B cell (primary cell): ENCODE measurements at places on chromosomes 7 and 10.

GRCh38 chr10:51367127-51367526 lies 292.8 kb downstream of the PRKG1 start:
- DNase-seq: no peak

DNA sequence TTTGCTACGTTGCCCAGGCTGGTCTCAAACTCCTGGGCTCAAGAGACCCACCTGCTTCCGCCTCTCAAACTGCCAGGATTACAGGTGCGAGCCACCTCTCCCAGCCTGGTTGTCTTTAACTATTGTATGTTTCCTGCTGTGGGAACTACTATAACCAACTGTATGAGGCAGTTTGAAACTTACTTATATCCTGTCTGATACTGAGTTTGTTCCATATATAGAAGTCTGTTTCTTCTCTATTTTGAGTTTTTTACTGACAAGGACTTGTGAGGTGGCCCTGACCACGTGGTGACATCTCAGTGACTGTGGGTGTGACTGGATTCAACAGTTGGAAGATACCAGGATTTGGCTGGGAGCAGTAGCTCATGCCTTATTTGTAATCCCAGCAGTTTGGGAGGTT lies 14.2 kb downstream of the FBH1 start:
- no peak for DNase-seq

DNA sequence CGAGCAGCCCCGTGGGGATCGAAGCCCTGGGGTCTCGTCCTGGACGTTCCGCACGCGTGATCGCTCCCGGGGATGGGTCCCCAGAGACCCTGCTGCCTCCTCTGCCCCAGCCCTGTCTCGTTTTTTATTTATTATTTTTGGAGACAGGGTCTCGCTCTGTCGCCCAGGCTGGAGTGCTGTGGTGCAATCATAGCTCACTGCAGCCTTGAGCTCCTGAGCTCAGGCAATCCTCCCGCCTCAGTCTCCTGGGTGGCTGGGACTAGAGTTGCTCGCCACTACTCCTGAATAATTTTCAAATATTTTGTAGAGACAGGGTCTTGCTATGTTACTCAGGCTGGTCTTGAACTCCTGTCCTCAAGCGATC lies 319 bp upstream of the STX1A start:
- DNase-seq: no peak

DNA sequence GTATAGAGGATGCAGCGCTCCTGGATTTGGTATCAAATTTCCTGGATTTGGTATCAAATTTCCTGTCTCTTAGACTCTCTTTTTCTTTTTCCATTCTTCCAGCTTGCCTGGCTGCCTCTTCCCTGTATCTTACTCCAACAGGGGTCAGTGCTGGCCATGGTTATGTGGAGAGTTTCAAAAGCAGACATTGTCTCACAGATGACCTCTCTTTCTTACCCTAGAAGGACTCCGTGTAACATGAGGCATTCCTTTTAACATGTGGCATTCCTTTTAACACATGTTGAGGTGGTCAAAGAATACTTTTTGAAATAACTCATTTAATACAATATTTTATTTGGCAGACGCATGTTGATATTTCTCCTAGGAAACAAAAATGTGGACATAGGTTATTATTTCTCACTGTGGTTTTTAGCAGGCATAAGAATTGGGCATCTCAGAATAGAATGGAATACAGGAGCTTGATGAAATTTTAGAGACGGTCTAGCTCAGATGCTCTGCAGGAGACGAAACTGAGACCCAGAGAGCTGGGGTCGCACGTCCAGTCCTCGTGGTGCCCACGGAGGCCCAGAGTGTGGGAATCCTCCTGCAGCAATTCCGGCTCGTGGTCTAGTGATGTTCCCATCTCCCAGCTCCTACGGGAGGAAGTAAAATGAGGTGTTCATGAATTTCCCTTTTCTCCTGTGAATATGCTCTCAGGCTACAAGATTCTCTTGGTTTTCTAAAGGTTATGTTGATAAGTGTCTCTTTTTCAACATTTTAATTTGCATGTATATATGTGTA lies 59.6 kb upstream of the PITRM1 start:
- DNase-seq: no peak

GRCh38 chr10:124894569-124895215 lies 47.2 kb upstream of the ZRANB1 start:
- no peak for DNase-seq

- peak; percentile 58 for DNase-seq
Observed at GRCh38 chr7:128831178-128831993, 1.2 kb downstream of the FLNC start.

- no peak for DNase-seq
Observed at GRCh38 chr7:108067844-108068243, 62.3 kb downstream of the LAMB4 start.

DNA sequence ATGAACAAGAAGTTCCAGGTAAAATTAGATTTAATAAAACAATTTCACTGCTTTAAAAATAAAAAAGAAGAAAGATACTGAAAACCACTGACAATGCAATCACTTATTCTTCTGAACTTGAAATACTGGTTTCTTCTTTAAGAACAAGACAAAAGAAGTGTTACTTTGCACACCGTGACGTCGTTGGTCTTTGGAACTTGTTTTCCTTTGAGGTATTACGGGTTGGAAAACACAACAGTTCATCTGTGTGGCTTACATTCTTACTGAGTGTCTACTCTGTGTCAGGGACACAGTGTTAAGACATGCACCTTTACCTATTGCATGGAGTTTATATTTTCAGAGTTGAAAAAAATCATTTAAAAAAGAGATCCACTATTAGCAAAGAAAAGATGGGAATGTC lies 41.3 kb upstream of the UCN3 start:
- no peak for DNase-seq

- no peak for DNase-seq
Observed at GRCh38 chr10:21912625-21913024, 90.9 kb downstream of the DNAJC1 start.

DNA sequence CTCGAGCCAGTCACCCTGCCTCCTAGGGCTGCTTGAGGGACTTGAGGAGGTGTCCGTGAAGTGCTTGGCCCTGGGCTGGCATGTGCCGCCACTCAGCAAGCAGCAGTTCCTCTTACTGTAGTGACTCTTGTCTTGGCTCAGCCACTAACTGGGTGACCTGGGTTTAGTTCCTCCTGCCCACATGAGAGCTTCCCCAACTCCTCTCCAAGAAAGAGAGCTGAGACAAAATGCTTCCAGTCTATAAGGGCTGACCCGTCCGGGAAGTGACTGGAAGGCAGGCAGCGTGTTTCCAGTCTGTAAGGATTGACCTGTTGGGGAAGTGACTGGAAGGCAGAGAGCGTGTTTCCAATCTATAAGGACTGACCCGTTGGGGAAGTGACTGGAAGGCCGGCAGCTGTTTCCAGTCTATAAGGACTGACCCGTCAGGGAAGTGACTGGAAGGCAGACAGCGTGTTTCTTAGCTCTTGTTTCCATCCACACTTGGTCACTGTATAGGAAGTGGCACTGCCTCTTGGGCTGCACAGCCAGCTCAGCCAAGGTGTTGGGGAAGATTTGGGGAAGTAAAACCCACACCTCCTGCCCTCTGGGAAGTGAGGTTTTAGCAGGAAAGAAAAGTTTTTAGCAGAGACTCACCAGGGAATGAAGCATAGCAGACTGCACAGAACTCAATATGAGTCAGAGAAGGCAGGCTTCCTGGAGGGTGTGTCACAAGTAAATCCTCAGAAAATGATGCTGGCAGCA lies 53.3 kb upstream of the PPIF start:
- peak; percentile 61 for DNase-seq

DNA sequence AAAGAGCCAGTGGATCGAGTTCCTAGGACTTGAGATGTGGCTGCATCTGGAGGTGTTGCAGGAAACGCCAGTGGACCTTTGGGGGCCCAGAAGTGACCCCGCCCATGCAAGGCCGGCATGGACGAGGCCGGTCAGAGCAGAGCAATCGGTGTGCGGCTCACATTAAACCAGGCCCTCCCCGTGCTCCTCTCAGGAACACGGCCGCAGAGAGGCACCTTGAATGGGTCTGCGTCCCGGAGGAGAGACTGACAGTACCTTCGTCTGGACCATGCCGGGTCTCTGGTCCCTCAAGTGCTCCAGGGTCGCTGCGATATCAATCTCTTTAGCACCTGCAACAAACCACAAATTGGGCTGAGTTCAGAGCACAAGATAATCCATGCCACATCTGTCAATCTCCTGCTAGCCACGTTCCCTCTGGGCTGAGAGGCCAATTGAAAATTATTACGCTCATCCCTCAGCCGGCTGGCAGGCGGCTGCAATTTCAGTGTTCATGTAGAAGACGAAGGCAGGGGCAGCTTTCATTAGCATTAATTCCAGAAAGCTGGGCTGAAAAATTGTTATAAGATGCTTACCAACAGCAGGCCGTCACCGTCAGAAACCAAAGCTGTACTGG lies 212.0 kb downstream of the DNAJB6 start:
- no peak for DNase-seq

DNA sequence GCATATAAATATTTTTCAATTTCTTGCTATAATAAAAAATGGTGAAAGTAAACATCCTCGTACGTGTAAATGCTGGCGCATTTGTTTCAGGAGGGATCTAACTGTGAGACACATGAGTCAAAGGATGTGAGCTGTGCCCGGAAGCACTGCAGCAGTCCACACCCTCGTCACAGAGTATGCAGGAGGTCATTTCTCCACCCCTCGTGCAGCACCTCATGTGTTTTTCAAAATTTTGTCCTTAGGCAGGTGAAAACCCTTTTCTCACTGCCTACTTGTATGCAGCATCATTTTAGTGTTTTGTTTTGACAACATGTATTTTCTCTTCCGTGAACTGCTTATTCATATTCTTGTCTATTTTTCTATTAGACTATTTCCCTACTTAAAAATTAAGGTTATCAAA lies 162.7 kb downstream of the AVL9 start:
- no peak for DNase-seq

GRCh38 chr10:29067161-29067560 lies 221.7 kb upstream of the LYZL1 start:
- DNase-seq: no peak

GRCh38 chr7:155449008-155449868 lies 8.7 kb upstream of the EN2 start:
- DNase-seq: peak; percentile 27

DNA sequence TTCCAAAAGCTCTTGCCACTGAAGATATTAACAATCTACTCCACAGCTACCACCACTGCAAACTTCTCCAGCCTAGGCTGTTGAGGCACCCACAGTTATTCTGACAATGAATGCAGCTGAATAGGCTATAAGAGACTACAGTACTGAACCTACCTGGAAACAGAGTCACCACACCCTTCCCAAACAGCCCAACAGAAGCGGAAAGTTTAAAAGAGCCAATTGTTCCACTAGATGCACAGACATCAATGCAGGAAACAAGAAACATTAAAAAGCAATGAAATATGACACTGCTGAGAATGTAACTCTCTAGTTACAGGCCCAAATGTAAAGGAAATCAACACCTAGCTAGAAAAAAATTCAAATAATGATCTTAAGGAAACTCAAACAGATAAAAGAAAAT lies 64.5 kb upstream of the PLA2G12B start:
- DNase-seq: no peak

DNA sequence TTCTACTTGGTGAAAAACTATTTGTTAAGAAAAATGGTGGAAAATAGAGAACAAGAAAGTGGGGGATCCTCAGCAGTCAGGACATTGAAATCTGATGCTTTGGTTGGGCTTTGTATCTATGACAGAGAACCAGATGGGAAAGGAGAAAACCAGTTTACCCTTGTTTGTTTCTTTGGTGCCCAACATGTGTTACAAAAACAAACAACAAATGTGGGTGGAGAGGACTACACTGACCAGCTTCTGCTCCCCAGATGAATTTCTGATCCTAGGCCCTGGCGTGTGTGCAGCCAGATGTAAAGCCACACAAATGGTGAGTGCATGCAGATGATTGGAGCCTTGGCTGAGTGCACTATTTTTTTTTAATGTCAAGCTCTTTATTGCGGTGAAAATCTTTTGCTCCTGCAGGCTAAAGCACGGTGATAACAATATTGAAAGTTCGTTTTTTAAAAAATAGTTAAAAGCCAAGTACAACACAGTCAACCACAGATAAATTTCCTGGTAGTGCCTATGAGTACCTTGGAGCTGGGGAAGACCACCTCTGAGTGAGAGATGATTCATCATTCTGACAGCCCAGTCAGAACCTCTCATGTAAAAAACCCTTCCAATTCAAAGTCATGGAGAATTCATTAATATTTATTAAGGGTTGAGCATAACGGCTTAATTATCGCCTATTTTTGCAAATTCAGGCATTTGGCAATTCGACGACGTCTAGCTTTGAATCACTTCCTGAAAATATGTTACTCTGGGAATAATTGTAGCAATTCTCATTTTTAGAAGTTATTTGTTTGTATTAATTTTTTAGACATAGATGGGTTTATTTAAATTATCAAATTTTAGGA lies 163.7 kb downstream of the AGMO start:
- no peak for DNase-seq

GRCh38 chr10:14740684-14741247 lies 33.9 kb downstream of the FAM107B start:
- DNase-seq: peak; percentile 79

GRCh38 chr10:4512671-4513240 lies 313.3 kb upstream of the AKR1E2 start:
- DNase-seq: no peak

- DNase-seq: no peak
Observed at GRCh38 chr7:158428837-158429753, 158.5 kb downstream of the PTPRN2 start.

DNA sequence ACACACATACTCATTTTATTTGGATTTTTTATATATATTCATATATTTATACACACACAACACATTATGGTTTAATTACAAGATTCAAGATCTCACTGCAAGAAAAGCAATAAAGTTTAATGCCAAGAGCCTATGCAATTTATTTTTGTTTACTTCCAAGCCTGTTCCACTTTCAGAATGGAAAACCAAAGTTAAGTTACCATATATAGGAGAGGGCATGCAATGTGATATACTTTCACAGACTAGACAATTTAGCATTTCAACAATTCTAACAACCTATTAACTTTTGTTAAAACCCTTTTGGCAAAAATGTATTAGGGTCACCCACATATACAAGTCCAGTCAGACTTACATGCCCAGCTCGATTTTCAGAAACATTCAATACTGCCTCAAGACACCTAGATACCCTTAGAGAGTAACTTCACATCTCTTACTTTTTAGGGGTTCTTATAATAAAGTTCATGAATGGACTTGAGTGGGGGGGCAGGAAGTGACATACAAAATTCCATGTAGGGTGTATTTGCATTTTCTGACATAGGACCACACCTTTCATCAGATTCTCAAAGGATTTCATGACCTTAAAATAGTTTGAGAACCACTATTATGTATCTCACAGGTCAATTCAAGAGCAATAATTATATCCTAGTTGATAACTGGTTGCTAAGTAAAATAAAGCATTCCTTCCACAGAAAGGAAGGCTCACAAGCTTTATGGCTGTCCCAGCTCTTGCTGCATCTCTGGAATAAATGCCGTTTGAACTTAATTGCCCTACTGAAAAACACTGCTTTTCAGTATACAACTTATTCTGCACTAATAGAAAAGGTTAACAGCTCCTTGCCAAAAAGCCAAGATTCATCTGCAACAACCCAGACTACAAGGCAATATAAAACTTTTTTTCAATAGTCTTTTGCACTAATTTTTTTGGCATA lies 2.5 kb downstream of the P4HA1 start:
- no peak for DNase-seq

DNA sequence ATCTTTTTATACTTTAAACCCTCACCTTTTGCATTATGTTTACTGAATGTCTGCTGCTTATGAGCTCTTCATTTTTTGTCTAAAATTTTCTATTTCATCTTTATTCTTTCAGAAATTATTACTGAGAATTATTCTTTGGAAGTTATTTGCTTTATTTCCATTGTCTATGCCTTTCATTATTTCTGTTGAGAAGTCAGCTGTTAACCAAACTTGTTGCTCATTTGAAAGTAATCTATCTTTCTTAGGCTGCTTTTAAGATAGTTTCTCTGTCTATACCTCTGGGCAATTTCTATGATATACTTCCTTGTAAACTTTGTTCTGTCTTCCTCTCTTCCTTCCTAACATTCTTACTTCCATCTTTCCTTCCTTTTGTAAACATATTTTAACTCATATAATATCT lies 1165.9 kb upstream of the CELF2 start:
- no peak for DNase-seq
